ENCODE measurements at places on chromosomes 7 and 10.
A peak's percentile ranks its signal among the peaks of the same experiment; 100 is the strongest.

GRCh38 chr7:150986099-150986512 is 4.7 kb upstream of the NOS3 start:
- H3K4me3 ChIP-seq: no peak overlapping the region
- no peak overlapping the region for H3K27ac ChIP-seq
- peak; percentile 84 for DNase-seq
- no peaks in the 10 kb centered on the region for H3K36me3 ChIP-seq

- H3K27ac ChIP-seq: peak overlapping the region; percentile 80
- H3K36me3 ChIP-seq: no peaks in the 10 kb centered on the region
- H3K4me3 ChIP-seq: no peak overlapping the region
- peaks cover 16% of the 10 kb centered on the region for H3K4me1 ChIP-seq
- peak; percentile 9 for DNase-seq
Observed at GRCh38 chr7:37445790-37446189, 2.9 kb downstream of the ELMO1 start.

- peaks cover 45% of the 10 kb centered on the region for H3K4me1 ChIP-seq
- H3K27ac ChIP-seq: peak overlapping the region; percentile 90
Observed at GRCh38 chr7:30521532-30521931, 16.9 kb upstream of the GGCT start.

DNA sequence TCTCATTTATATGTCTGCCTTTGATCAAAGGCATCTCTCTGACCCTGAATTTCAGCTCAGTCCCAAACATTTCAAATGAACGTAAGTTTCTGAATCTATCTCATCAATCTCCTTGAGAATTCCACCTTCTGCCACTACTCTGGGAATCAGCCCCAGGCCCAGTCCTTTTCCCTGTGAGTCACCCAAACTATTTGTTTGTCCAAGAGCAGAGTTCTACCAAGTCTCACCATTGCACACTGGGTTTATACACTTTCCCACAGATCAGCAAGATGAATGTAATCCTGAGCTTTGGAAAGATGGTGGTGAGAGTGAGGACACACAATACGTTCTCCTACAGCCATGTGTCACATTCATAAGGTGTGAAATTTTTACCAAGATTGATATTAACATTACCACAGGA is 251.3 kb upstream of the VWC2 start:
- no peak overlapping the region for H3K27ac ChIP-seq
- DNase-seq: no peak
- no peaks in the 10 kb centered on the region for H3K4me1 ChIP-seq
- no peaks in the 10 kb centered on the region for H3K27me3 ChIP-seq

GRCh38 chr10:116952729-116953128 is 52.3 kb downstream of the SHTN1 start:
- no peaks in the 10 kb centered on the region for H3K36me3 ChIP-seq
- peaks cover 4% of the 10 kb centered on the region for H3K4me1 ChIP-seq

DNA sequence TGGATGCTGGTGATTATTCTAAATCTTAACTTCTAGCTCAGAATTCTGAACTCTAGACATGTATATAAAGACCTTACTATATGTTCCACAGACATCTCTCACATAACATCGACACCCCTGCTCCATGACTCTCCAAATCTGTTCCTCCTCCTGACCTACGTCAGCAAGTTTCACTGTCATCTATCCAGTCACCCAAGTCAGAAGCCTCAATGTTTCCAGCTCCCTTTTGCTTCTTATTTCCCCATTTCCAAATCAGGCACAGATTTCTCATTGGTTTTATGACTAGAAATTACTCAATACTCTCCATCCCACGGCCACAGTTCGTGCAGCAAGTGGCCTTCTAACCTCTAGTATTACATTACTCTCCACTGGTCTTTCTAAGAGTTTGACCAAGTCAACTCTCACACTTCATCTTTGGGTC is 28.5 kb downstream of the EPC1 start:
- no peak overlapping the region for H3K27ac ChIP-seq
- no peaks in the 10 kb centered on the region for H3K4me1 ChIP-seq
- no peak overlapping the region for H3K4me3 ChIP-seq
- no peaks in the 10 kb centered on the region for H3K36me3 ChIP-seq
- DNase-seq: no peak

DNA sequence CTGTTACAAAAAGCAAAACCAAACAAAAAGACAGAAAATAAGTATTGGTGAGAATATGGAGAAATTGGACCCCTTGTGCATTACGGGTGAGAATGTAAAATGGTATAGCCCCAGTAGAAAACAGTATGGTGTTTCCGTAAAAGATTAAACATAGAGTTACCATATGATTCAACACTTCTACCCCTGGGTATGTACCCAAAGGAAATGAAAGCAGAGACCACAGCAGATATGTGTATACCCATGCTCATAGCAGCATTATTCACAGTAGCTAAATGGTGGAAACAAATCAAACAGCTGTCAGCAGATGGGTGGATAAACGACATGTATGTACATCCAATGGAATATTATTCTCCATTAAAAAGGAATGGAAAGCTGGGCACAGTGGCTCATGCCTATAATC is 42.4 kb downstream of the STARD3NL start:
- no peaks in the 10 kb centered on the region for H3K36me3 ChIP-seq
- DNase-seq: no peak
- no peak overlapping the region for H3K4me3 ChIP-seq
- no peaks in the 10 kb centered on the region for H3K27me3 ChIP-seq
- H3K4me1 ChIP-seq: peaks cover 2% of the 10 kb centered on the region

DNA sequence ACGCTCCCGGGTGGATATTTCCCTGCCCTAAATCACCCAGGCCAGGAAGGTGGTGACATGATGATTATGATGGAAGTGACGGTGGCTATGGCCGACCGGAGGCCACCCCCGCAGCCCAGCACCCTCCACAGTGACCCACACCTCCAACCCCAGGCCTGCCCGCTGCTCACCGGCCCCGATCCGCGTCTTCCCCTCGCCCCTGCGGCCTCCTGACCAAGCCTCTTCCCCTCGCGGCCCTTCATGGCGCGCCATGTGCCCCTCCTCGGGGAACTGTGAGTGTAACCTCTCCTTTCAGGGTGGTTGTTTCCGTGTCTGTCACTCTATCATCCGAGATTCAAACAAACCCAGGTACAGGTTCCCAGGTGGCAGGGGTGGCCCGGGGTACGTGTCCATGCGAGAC is 78.3 kb downstream of the UNCX start:
- H3K4me3 ChIP-seq: no peak overlapping the region
- no peaks in the 10 kb centered on the region for H3K4me1 ChIP-seq
- H3K27ac ChIP-seq: no peak overlapping the region
- H3K36me3 ChIP-seq: no peaks in the 10 kb centered on the region

GRCh38 chr7:108697254-108697653 is 127.6 kb downstream of the DNAJB9 start:
- no peaks in the 10 kb centered on the region for H3K36me3 ChIP-seq
- no peak overlapping the region for H3K4me3 ChIP-seq
- H3K4me1 ChIP-seq: no peaks in the 10 kb centered on the region

DNA sequence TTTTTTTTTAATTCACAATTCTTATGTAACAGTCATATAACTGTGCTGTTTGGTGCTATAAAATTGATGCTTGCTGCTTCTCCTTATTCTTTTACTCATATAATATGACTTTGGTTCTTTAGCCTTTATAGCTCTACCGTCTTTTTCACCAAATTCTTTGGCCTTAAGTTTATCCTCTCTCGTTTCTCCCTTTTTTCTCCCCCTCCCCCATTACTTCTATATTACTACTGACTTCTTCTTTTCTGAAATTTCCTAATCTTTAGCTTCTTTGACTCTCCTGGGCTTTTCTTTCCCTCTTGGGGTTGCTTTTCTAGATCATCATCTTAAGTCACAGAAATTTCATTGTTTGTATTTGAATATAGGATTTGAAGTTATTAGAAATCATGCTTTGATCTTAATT is 3.8 kb downstream of the BCCIP start:
- H3K36me3 ChIP-seq: no peaks in the 10 kb centered on the region
- no peak overlapping the region for H3K27ac ChIP-seq
- H3K4me1 ChIP-seq: peaks cover 10% of the 10 kb centered on the region
- no peak for DNase-seq
- H3K27me3 ChIP-seq: no peaks in the 10 kb centered on the region

DNA sequence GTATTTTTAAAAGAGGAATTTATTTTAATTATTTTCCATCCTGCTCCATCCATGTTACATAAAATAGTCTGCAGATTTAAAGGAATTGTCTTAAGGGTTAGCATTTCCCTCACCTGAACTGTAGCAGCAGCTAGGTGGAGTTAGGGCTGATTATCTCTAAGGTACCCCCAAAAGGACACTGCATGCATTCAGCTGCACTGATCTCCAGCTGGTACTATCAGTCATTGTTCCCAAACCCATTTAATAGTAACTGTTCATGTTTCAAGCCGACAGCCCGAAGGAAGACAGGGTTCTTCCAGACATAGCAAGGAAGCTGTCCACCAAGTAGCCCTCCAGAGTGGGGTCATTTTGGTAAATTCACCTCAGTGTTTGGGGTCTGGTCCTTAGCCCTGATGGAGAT is 48.7 kb downstream of the FAM171A1 start:
- no peaks in the 10 kb centered on the region for H3K27me3 ChIP-seq
- no peak for DNase-seq
- H3K4me1 ChIP-seq: peaks cover 23% of the 10 kb centered on the region
- H3K36me3 ChIP-seq: no peaks in the 10 kb centered on the region

DNA sequence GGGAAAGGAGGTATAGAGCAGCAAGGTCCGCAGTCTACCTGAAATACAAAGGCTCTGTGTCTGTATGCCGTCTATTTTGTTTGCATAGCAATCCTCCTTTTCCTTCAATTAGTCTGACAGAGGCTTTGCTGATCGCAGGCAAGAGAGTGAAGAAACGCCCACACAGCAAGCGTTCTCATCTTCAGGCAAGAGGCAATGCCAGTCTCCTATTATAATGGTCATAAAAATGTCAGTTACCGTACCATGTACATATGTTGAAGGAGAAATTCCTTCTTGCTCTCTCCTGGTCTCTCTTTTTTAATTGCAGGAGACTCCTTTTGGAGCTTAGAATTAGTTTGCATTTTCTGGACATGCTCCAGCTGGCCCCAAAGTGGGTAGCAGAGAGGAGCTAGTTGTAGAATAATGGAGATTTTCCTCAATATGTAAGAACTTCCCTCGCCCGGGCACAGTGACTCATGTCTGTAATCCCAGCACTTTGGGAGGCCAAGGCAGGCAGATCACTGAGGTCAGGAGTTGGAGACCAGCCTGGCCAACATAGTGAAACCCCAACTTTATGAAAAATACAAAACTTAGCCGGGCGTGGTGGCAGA is 139.5 kb downstream of the PFKFB3 start:
- no peak overlapping the region for H3K4me3 ChIP-seq
- DNase-seq: no peak
- no peak overlapping the region for H3K27ac ChIP-seq
- no peaks in the 10 kb centered on the region for H3K36me3 ChIP-seq
- H3K27me3 ChIP-seq: no peaks in the 10 kb centered on the region
- no peaks in the 10 kb centered on the region for H3K4me1 ChIP-seq

DNA sequence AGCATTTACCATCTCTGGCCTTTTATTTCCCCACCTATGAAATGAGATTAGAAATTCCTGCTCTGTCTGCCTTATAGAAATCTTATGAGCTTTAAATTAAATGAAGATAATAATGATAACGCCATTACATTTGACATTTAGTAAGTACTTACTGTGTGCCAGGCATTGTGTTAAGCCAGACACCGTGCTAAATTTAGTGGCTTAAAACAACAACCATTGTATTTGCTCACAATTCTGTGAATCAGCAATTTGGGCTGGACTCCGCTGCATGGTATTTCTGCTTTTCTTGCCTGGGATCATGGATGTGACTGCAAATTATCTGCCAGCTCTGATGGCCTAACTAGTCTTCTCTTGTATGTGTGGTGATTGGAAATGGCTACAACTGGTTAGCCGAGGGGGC is 56.4 kb upstream of the CCDC6 start:
- no peaks in the 10 kb centered on the region for H3K27me3 ChIP-seq
- peaks cover 4% of the 10 kb centered on the region for H3K4me1 ChIP-seq
- H3K4me3 ChIP-seq: no peak overlapping the region
- DNase-seq: no peak
- H3K36me3 ChIP-seq: no peaks in the 10 kb centered on the region

DNA sequence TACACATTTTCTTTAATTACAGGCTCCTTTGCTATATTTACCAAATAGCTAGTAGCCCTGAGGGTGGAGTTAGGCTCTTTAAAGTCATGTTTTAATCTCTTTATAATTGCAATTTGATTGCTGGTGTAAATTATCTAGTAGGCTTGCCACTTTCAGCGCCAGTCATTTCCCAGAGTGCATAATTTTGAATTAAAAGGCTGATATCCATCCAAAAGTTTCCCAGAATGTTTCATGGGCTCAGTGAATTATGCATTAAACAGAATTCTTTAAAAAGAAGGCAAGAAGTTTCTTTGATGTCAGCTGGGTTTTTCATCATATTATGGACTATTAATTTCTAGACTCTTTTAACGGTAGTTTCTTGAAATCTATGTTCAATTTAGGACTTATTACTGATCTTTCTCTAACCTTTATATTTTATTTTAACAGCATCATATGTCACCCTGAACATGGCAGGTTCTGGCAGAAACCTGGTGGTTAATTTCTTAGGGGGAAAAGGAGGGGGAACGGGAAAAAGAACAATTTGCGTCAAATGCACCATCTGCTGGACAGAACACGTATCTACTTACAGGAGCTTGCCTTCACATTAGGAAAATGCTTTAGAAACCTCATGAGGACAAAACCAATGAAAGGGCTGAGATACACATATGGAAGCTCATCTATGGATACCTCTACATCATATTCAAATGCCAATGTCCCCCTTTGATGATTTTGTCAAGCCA is 171.1 kb downstream of the GRM3 start:
- H3K36me3 ChIP-seq: no peaks in the 10 kb centered on the region
- no peaks in the 10 kb centered on the region for H3K27me3 ChIP-seq
- no peak overlapping the region for H3K27ac ChIP-seq
- H3K4me3 ChIP-seq: no peak overlapping the region
- peak; percentile 28 for DNase-seq

DNA sequence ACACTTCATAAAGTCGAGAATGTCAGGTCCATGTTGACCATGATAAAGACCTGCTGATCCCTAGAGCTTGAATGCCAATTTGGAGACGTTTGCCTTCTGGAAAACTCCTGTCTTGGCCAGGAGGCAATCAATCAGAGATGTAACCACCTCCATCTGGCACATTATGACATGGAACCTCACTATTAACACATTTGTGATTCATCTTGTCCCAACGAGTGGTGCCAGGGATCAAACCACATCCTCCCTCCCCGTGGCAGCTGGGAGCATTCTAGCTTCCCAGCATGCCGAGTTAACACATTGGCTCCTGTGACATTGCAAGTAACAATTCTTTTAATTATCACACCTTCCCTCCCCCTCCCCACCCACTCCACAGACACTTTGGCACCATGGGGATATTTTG is 84.0 kb upstream of the PPP1R17 start:
- no peaks in the 10 kb centered on the region for H3K4me1 ChIP-seq
- H3K36me3 ChIP-seq: no peaks in the 10 kb centered on the region
- no peak overlapping the region for H3K27ac ChIP-seq
- no peak overlapping the region for H3K4me3 ChIP-seq
- no peak for DNase-seq

GRCh38 chr7:116354171-116354545 is 143.8 kb downstream of the TES start:
- no peaks in the 10 kb centered on the region for H3K27me3 ChIP-seq
- peak; percentile 72 for DNase-seq
- no peak overlapping the region for H3K4me3 ChIP-seq
- H3K27ac ChIP-seq: peak overlapping the region; percentile 94
- H3K4me1 ChIP-seq: peaks cover 36% of the 10 kb centered on the region
